ENCODE measurements at places on chromosomes 3 and 15. TPM values are rescaled to one million over a fixed set of nuclear protein-coding genes. Genes with fewer than 3 reads are reported as not detected.

Gene TTLL13
- not detected for total RNA-seq

DNA sequence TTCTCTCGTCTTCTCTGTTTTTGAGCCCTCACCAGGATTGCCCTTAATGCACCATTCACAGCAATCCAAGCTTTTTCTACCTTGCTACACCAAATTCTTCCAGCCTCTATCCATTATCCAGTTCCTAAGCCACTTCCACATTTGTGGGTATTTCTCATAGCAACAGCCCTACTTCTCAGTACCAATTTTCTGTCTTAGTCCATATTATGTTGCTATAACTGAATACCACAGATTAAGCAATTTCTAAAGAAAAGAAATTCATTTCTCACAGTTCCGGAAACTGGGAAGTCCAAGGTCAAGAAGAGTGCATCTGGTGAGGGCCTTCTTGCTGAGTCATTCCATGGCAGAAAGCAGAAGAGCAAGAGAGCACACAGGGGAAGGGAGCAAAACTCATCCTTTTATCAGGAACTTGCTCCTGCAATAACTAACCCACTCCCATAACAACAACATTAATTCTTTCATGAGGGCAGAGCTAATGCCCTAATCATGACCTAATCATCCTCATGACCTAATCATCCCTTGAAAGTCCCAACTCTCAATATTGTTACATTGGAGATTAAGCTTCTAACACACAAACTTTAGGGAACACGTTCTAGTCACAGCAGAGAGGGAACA, 9.7 kb upstream of the EIF1B start:
- DNase-seq, result no peak

GRCh38 chr15:90161950-90162361, 39.2 kb upstream of the SEMA4B start:
- DNase-seq, result no peak

Gene NRROS
- total RNA-seq, result 7.7 TPM

Gene C3orf49
- not detected for total RNA-seq

Measured in uterus (tissue), 4 donors.